ENCODE measurements at places on chromosomes 16 and 17.
A peak's percentile ranks its signal among the peaks of the same experiment; 100 is the strongest.

DNA sequence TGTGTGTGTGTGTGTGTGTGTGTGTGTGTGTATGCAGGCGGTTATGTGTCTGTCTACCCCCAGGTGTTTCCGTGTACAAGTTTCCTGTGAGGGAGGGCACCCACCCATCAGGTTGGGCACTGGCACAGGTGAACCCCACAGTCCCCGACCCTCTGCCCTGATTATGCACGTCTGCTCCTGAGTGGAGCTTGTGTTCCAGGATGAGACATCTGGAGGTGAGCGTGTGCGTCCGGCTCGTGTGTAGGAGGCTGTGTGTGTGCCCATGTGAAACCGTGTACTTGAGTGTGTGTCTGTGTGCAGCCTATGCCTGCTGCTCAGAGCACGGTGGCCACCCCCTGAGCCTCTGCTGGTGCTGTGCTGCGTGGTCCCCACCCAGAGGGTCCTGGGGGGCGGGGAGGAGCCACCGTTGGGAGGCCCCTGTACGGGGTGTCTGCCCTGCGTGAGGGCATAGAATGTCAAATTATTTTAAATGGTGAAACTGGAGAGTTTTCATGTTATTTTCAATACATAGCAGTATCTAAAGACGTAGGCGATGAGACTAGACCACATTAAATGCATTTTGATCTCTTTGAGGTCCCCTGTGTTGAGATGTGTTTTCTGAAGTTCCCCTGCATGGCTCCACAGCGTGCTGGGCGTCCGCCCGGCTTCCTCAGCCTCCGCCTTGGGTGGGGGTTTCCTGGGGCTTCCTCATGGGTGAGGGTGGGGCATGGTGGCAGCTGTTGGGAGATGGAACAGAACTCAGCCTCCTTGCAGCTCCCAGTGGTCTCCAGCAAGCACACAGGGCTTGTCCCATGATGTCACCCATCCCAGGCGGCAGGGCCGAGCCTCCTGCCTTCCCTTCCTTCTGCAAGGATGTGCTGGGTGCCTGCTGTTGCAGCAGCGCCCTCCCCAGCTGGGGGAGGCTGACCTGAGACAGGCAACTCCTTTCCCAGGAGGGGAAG is 43.4 kb downstream of the KCNJ12 start:
- peak; percentile 64 for DNase-seq

DNA sequence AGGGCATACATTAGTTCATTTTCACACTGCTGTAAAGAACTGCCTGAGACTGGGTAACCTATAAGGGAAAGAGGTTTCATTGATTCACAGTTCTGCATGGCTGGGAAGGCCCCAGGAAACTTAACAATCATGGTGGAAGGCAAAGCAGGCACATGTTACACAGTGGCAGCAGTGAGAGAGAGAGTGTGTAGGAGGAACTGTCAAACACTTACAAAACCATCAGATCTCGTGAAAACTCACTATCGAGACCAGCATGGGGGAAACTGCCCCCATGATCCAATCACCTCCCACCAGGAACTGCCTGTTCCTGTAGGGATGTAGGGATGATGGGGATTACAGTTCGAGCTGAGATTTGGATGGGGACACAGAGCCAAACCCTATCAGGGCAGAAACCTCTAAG is 17.2 kb downstream of the NUBP1 start:
- DNase-seq = no peak

GRCh38 chr17:45792995-45793755 is 9.1 kb downstream of the CRHR1 start:
- DNase-seq = no peak

DNA sequence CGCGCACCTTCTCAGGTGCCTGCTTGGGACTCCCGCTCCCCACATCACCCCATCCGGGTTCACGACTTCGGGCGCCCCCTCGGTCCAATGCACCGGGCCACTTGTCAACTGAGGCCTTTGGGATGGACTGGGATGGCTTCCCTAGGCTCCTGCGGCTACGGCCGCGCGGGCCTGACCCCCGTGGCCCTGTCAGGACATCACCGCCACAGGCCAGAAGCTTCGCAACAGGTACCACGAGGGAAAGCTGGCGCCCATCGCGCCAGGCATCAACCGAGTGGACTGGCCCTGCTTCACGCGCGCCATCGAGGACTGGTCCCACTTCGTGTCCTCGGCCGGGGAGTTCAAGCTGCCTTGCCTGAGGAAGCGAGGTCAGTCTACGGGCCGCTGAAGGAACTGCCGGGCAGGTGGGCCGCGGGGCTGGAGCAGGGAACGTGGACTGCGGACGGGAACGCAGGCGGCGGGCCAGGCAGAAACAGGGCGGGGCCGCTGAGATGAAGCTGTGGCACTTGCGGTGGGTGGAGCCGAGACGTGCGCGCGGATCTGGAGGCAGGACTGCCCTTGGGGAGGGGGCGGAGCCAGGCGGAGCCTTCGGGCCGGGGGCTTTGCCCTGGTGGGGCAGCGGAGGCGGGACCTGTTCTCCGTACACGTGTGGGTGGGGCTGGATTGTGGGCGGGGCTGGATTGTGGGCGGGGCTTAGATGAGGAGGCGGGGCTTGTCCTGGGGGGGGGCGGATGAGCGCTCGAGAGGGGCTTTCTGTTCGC is 13.7 kb upstream of the CNGB1 start:
- peak; percentile 95 for DNase-seq

GRCh38 chr16:15573274-15573895 is 69.6 kb downstream of the MARF1 start:
- no peak for DNase-seq

- DNase-seq = no peak
Observed at GRCh38 chr17:78908426-78908825, 5.4 kb upstream of the CEP295NL start.

GRCh38 chr17:19002805-19003542 is 1.6 kb downstream of the FAM83G start:
- no peak for DNase-seq

GRCh38 chr16:57818377-57819064 is 16.2 kb upstream of the KIFC3 start:
- DNase-seq = no peak

DNA sequence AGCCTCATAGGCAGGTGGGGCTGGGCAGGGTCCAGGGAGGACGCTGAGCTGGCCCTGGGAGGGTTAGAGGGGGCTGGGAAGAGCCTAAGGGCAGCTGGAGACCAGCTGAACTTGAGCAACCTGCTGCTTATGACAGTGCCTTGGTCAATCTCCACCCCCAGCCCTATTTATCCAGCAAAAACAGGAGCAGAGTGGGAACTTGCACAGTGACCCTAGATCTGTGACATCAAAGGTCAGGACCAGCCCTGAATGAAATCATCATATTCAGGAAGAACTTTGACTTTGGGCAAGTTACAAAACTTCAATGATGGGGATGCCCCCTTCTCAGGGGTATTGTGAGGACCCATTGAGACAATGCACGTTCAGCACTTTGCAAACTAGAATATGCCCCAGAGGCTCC is 9.4 kb downstream of the CD300LF start:
- no peak for DNase-seq
